Colonic mucosa (tissue), 4 donors: ENCODE measurements at places on chromosomes 4 and X. TPM values are rescaled to one million over a fixed set of nuclear protein-coding genes. Genes with fewer than 3 reads are reported as not detected.

The SSX4 gene
- not detected for total RNA-seq

The PLAC8 gene
- 715 TPM for total RNA-seq

The SPANXD gene
- total RNA-seq, result not detected

- DNase-seq, result no peak
Observed at GRCh38 chr4:25670991-25671390, 15.3 kb downstream of the SLC34A2 start.

GRCh38 chr4:24382381-24382780 is 202.0 kb downstream of the DHX15 start:
- DNase-seq, result no peak
